Midbrain (tissue), 1 donor: ENCODE measurements at places on chromosomes 16 and 17.

GRCh38 chr17:39400547-39401411, 647 bp downstream of the FBXL20 start:
- no peak for DNase-seq

- no peak for DNase-seq
Measured at GRCh38 chr16:59370717-59371116, 636.6 kb upstream of the GOT2 start.

GRCh38 chr17:76141212-76142038, at the start of gene FOXJ1:
TSS of gene FOXJ1 (minus strand) at chr17:76141245. CDS start at chr17:76140395, 850 bp downstream.
- peak; percentile 92 for DNase-seq

DNA sequence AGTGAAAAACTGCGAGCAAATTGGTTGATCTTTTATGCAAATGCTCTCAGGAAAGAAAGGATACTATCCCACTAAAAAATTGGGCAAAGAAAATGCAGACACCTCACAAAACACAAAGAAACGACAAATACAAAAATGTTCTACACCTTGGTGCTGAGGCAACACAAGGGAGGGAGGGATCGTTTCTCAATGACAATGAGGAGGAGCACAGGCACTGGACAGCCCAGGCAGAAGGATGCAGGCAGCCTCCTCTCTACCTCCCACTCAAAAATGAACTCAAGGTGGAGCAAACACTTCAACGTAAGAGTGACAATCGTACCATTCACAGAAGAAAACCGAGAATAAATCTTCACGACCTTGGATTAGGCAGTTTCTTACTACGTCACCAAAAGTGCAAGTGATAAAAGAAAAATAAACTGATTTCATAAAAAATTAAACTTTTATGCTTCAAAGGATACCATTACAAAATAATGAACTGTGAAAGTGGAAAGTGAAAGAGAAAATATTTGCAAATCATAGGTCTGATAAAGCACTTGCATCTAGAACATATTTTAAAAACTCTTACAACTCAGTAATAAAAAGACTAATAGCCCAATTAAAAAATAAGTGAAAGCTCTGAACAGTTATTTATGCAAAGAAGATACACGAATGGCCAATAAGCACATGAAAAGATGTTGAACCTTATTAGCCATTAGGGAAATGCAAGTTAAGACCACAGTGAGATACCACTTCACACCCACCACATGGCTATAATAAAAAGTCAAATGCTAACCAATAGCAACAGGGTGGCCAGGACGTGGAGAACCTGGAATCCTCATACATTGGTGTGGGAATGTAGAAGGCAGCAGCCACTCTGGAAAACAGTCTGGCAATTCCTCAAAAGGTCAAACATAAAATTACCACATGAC, 80.8 kb upstream of the TRAP1 start:
- no peak for DNase-seq

GRCh38 chr16:75479421-75479990, 15.0 kb upstream of the TMEM170A start:
- no peak for DNase-seq

GRCh38 chr16:17499223-17499902, 28.6 kb upstream of the XYLT1 start:
- no peak for DNase-seq

DNA sequence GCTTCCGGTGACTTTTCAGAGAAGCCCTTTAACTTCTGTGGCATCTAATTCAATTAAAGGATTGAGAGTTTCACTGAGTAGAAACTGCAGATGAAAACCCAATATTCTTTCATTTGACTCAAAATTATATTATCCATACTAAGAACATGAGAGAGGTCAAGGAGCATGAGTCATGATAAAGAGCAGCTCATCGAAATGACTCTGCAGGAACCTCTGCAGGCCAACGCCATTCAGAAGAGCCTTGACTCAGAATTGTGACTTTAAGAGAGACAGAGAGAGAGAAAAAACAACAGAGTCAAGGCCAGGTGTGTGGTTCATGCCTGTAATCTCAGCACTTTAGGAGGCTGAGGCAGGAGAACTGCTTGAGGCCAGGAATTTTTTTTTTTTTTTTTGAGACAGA, 417.2 kb upstream of the XYLT1 start:
- DNase-seq = no peak

DNA sequence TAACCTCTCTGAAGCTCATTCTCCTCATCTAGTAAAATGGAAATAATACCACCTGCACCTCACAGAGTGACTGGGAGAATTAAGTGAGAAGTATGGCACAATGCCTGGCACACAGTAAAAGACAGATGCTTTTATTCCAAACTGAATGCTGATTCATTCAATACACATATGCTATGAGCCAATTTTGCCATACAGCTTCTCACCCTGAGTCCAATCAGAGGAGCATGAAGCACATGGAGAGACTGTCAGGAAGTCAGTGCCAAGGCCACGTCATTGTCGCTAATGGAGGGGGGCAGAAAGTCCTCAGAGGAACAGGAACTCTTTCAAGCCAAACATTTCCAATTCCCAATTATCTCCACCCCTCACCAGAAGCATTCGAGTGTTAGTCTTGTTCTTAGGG, 11.6 kb downstream of the MKS1 start:
- DNase-seq = no peak

DNA sequence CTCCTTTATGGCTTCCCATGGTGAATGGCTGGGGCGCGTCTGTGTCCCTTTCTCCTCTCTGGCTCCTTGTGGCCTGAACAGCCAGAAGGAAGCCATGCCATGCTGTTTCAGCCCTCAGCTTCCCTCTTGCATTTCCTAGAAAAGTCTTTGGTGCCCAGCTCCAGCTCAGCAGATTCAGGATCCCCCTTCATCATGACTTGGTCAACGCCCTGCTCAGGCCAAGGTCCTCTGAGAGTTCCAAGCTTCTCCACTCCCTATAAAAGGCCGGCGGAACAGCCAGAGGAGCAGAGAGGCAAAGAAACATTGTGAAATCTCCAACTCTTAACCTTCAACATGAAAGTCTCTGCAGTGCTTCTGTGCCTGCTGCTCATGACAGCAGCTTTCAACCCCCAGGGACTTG, at the start of gene CCL13:
CCL13 (plus strand) TSS at position 287 of the 400 bp plus-strand sequence; CDS start at position 334, 47 bp downstream.
- DNase-seq = no peak

- no peak for DNase-seq
Measured at GRCh38 chr16:3957344-3957980, 76.9 kb upstream of the CREBBP start.

DNA sequence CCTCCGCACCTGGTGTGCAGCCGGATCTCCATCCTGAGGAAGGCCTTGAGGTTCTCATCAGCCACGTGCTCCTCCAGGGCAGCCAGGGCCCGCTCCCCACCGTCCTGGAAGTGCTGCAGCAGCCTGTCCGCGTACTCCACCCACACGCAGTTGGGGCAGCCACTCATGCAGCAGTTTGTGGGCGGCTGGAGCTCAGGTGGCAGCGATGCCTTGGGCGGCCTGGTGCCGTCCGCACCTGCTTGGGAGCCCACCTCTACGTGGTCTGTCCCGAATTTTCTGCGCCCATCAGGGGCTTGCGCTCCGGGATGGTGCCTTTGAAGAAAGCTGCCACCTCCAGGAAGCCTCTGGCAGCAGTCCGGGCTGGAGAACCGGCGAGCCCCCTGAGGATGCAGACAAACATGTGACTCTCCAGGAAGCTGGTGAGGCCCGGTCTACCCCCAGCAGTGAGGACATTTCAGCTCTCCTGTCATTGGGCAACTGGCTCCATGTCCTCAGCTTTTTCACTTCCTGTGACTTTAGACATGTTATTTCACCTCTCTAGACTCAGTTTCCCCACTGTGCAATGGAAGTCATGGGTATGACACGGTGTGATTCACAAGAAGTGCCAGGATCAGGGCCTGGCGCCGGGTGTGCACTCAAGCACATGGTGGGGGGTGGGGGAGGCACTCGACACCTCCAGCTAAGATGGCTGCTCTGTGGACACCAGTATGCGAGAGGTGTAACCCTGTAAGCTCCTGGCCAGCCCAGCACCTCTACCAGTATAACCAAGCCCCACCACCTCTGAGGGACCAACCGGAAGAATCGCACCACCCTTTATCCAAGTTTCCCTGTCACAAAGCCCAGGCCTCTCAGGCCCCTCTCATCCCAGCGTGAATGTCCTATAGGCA, 957 bp downstream of the OXLD1 start:
- DNase-seq = no peak

DNA sequence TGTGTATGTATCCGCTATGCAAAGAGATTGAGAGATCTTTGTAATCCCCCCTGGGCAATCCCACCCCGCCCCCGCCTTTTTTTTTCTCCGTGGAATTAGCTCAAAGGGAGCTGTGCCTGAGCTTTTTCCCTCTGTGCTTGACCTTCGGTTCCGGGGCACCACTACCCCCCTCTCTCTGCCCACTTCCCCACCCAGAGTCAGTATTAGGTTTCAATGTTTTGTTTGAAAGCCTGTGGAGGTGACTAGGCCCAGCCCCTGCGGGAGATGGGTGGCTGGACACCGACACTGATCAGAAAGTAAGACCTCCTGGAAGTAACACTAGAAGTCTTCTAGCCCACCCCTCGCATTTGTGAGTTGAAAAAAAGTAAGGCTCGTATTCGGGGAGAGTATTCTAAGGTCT, 7.0 kb downstream of the CBLN1 start:
- DNase-seq = no peak

GRCh38 chr17:37516127-37516571, 26.5 kb downstream of the DUSP14 start:
- DNase-seq = no peak

DNA sequence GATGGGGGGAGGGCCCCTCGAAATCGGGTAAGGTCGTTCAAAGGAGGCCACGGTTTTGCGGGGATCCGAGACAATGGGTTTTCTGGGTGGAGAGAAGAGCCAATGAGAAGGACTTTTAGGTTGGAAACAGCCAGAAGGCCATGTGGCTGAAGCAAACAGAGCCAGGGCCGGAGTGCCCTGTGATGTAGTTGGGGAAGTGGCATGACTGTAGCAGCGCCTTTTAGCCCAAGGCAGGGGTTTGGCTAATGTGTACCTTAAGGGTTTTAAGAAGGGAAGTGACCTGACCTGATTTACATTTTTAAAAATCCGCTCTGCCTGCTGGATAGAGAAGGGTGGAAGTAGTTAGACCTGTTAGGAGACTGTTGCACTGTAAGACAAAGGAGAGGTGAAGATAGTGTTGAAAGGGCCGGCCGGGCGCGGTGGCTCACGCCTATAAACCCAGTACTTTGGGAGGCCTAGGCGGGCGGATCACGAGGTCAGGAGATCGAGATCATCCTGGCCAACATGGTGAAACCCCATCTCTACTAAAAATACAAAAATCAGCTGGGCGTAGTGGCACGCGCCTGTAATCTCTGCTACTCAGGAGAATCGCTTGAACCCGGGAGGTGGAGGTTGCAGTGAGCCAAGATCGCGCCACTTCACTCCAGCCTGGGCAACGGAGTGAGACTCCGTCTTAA, 1.0 kb downstream of the LYRM1 start:
- peak; percentile 47 for DNase-seq

DNA sequence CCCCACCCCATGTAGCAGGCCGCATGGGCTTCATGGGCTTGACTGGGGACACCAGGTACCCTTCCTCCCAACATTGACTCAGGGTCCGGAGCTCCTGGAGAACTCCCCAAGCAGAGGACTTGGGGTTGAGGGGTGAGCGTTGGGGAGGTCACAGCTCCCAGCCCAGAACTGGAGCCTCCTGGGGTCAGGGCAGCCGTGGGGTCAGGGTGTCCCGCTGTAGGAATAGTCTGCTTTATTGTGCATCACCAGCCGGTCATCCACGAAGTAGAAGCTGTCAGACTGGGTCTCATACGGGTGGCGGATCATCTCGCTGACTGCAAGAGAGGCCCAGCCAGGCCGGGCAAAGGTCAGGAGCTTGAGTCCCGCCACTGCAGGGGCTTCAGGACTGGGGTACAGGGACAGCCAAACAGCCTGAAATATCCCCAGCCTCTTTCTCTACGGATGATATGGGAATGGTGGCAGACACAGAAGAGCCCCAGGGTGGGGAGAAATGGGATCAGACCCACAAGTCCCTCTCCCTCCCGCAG, 5.3 kb downstream of the UNC119 start:
- DNase-seq = no peak

- DNase-seq = no peak
Measured at GRCh38 chr16:89621698-89622409, 8.4 kb downstream of the DPEP1 start.

DNA sequence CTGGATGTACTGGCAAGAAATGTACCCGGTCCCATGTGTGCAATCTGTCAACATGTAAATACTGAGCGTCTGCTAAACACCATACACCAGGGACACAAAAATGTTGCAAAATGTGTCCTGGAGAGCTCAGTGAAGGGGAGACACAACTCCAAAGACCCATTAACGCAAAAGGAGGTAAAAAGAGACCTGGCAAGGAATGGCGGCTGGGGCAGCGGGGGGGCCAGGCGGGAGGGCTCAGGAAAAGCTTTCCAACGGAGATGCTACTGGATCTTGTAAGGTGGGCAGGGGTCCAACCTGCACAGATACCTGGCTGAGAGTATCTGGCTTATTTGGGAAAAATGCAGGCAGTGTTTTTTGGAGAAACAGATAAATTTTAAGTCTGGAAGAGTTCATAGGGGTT, 40.7 kb downstream of the ADCY9 start:
- DNase-seq = no peak

GRCh38 chr17:78202666-78203065, 11.4 kb upstream of the BIRC5 start:
- DNase-seq = no peak

DNA sequence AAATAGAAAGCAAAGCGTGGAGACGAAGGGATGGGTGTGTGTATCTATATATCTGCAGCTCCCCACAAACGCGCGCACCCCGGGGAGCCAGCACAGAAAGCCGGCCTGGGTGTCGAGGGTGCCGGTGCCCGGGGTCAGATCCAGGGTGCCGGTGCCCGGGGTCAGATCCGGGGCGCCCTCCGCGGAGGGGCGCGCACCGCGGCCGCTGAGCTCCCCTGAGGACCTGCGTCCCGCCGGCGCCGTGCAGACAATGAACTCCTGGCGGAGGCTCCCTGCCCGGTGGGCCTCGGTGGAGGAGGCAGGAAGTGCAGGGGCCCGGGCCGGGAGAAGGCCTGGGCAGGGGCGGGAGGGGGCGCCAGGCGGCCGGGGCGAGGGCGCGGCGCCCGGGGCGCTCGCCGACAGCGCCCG, 1.1 kb downstream of the ZNF423 start:
- DNase-seq = no peak

DNA sequence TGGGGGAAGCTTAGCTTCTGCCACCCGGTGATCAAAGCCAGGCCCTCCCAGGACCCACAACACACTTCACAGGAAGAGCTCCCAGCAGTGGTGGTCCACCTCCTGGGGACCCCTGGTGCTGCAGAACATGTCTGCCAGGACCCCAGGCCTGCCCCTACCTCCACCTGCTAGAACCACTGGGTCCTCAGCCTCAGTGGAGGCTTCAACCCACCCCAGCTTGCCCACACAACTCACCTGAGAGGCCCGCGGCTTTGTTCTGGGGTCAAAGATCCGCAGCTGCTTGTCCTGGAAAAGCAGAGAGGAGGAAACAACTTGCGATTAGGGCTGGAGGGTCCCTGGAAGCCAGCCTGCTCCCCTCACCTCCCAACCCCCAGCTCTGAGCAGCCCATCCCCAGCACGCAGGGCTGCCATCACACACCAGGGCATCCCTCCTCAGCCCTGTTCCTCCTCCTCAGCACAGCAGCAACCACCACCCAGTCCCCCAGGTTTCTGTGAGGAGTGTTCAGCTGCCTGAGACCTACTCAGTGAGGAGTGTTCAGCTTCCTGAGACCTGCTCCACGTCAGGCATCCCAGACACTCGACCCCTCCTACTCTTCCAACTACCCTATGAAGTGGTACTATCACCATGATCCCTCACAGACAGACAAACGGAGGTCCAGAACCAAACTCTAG, 21.2 kb downstream of the CORO7 start:
- DNase-seq = no peak

GRCh38 chr16:83513008-83513755, 294.6 kb upstream of the HSBP1 start:
- DNase-seq = no peak
